Liver (tissue), 10 donors: ENCODE measurements at places on chromosomes 11 and 22.

GRCh38 chr11:67347964-67348749 is 5.2 kb downstream of the POLD4 start:
- H3K27me3 ChIP-seq, result no peaks in the 10 kb centered on the region
- DNase-seq, result no peak
- H3K4me1 ChIP-seq, result peaks cover 17% of the 10 kb centered on the region

DNA sequence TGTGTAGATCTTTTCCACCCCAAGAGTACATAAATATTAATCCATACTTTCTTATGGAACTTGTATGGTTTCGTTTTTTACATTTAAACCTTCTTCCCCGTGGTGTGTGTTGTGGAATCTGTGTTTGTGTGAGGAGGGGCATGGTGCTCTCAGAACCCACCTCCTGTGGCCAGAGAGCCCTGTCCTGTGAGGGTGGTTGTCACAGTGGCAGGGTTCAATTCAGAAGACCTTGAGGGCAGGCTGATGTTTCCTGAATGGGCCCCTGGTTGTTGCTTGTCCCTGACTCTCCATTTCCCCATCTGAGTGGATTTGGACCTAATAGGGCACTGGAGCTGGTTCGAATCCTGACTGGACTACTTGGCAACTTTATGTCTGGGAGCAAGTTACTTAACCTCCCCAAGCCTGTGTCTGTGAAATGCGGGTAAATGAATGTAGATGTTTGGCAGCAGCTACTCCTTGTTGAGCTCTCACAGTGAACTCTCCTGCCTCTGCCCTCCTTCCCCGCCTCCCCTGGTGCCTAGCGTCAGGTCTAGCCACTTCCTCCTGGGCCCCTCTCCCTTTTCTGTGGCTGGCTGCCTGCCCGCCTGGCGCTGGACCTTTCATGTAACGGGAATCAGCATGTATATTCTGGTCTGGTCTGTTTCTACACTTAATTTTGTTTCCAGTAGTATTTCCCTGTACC is 7.3 kb downstream of the NEAT1 start:
- peak overlapping the region; percentile 99 for H3K27ac ChIP-seq
- DNase-seq, result no peak
- H3K4me3 ChIP-seq, result peak overlapping the region; percentile 15

GRCh38 chr11:32088117-32088941 is 2.5 kb upstream of the RCN1 start:
- H3K36me3 ChIP-seq, result no peaks in the 10 kb centered on the region
- no peaks in the 10 kb centered on the region for H3K27me3 ChIP-seq
- H3K4me3 ChIP-seq, result no peak overlapping the region
- H3K27ac ChIP-seq, result no peak overlapping the region

- no peak overlapping the region for H3K27ac ChIP-seq
- DNase-seq, result no peak
- no peak overlapping the region for H3K4me3 ChIP-seq
Measured at GRCh38 chr22:32501836-32502752, 27.5 kb downstream of the FBXO7 start.

DNA sequence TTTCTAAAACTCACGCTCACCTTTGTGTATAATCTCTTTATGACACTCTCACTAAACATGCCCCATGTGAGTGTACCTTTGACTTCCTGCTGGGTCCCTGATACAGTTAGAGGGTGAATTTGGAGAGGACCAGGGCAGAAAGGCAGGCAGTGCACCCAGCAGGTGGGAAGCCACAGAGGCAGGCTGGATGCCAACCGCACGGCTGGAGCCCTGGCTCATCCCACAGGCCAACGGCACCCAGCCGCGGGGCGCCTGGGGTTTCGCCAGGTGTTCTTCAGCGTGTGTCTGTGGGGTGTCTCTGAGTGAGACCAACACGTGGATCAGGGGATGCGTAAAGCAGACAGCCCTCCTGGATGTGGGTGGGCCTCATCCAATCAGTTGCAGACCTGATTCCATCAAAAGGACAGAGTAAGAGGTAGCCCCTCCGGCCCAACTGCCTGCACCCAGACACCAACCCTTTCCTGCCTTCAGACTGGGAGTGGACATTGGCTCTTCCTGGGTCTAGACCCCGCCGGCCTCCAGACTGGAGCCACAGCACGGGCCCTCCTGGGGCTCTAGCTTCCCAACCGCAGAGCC is 51.6 kb downstream of the DHCR7 start:
- no peaks in the 10 kb centered on the region for H3K36me3 ChIP-seq
- peaks cover 3% of the 10 kb centered on the region for H3K27me3 ChIP-seq
- H3K27ac ChIP-seq, result no peak overlapping the region
- no peak overlapping the region for H3K4me3 ChIP-seq
- no peaks in the 10 kb centered on the region for H3K4me1 ChIP-seq
- no peak for DNase-seq

- H3K27ac ChIP-seq, result no peak overlapping the region
- no peaks in the 10 kb centered on the region for H3K36me3 ChIP-seq
- H3K4me1 ChIP-seq, result no peaks in the 10 kb centered on the region
- no peak overlapping the region for H3K4me3 ChIP-seq
- no peaks in the 10 kb centered on the region for H3K27me3 ChIP-seq
- no peak for DNase-seq
Measured at GRCh38 chr11:27934830-27935145, 173.2 kb downstream of the KIF18A start.

DNA sequence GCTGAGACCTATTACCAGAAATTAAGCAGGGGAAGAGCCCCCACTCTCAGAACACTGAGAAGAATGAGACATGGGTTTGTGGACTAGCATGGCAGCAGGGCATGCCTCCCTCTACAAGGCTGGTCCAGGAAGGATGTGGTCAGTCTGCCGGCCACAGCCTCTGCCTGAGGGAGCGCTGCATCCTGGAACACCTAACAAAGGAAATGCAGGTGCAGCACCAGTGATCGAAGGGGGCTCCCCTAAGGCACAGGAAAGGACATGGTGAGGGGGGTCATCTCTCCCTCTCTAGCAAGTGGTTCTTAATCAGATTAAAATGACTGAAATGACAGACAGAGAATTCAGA is 40.6 kb upstream of the ARL14EP start:
- no peak overlapping the region for H3K27ac ChIP-seq
- H3K36me3 ChIP-seq, result no peaks in the 10 kb centered on the region
- H3K4me1 ChIP-seq, result no peaks in the 10 kb centered on the region
- DNase-seq, result no peak
